ENCODE measurements at places on chromosomes 2 and 18.

DNA sequence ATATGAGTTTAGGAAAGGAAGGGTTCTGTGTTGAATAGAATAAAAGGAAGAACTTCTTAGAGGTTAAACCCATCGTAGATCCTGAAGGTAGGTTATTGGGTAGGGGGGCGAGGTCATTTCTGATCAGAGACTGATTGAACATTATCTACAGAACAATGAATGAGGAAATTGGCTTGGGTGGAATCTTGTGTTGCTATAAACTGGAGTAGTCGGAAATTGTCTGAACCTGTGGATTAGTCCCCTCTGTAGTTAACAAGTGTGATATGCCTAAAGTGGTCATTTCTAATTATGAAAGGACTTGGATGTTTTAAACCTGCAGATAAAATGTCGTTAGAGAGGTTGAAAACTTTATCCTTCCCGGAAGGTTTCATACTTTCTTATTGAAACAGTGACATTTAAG lies 42.1 kb downstream of the EML4 start:
- no peak for DNase-seq

DNA sequence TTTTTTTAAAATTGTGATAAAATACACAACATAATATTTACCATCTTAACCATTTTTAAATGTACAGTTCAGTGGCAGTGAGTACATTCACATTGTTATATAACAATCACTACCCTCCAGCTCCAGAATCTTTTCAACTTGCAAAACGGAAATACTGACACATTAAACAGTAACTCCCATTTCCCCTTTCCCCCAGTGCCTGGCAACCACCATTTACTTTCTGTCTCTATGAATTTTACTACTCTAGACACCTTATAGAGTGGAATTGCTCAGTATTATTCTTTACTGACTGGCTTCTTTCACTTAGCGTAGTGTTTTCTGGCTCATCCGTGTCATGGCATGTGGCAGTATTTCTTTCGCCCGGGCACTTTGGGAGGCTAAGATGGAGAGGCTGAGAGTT lies 32.6 kb downstream of the FASTKD2 start:
- no peak for DNase-seq

DNA sequence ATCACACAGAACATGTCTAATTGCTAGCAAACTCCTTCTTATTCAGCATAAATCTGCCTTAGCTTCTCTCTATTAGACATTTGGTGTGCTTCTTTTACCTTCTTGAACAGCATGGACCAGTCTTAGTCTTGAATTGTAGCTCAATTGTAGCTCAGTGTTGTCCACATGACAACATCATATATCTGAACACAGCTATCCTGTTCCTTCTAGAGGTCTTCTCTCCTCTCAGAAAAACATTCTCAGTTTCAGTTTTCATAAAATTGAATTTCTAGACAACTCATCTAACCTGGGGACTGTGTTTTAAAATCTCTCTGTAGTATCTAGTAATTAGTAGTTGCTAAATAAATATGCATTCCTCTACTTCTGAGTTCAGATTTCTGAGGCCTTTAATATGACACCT lies 47.6 kb downstream of the CPO start:
- no peak for DNase-seq

DNA sequence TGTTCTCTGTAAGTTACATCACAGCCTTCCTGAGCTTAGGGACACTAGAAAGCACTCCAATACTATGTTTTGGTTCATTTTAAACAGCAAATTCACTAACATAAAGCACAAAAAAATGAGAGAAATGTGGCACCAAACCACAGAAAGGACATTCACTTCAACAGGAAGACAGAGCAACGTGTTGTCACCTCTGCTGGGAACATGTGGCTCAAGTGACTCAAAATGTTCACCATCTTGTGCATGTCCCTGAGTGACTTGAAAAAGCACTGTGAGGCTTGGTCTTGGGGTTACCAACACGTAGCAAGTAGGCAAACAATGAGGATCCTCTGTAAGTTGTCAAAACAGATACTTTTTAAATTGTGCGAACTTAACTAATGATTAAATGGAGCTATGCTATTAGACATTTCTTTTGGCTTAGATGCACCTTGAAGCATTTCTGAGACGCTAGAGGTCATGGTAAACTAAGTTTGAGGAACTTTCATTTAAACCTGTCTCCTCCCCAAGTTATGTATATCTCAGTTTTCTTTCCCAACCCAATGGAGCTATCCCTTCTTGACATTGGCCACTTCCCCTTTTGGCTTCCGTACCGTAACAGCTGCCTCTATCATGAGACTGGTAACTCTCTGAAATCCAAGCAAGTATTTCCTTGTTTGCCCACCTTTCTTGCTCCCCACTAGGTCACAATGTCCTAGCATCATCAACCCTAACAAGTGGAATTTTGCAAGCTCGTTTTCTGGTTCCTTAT lies 14.0 kb upstream of the ST6GAL2 start:
- DNase-seq = no peak

DNA sequence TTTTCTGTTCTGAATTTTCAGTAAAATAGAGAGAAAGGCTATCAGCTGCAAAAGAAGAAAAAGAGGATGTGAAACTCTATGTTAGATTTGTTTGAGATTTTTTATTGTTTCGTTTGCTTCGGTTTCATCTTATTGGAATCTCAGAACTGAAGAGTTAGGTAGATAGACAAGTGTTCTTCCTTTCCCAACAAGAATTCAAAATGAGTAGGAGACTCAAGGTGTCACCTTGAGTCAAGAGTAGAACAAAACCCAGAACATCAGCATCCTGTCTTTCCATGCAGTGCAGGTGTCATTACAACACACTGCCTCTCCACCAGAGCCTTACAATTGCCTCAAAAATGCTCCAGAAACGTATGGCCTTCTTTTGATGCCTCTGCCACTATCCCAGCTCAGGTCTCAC lies 21.1 kb downstream of the NBAS start:
- no peak for DNase-seq

GRCh38 chr2:20450201-20450999 lies 3.5 kb downstream of the RHOB start:
- no peak for DNase-seq

- no peak for DNase-seq
Observed at GRCh38 chr2:86750240-86750839, 30.2 kb downstream of the RMND5A start.

DNA sequence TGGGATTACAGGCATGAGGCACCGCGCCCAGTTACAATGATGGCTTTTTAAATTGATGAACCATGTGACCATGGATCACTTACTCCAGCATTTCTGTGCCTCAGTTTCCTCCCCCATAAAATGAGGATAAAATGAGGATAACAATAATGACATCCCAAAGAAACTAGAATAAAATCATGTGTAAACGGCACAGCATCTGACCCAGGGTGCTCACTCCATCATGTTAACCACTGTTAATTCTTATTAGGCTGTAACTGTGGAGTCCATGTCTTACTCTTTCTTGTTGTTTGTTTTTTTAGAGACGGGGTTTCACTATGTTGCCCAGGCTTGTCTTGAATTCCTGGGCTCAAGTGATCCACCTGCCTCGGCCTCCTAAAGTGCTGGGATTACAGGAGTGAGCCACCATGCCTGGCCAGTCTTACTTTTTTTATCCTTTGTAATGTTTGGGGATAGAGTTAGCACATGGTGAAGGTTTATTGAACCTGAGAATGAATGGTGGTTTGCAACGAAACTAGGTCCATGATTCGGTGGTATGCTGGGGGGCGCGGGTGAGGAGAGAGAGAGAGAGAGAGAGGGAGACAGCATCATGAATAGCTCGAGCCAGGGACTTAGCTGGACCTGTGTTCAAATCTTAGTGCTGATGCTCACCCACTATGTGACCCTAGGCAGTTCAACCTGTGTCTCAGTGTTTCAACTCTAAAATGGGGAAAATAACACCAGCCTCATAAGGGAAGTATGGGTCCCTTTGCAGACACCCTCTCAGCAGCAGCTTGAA lies 52.3 kb downstream of the MYCN start:
- no peak for DNase-seq

GRCh38 chr2:52904355-52904891 lies 863.2 kb upstream of the CHAC2 start:
- no peak for DNase-seq

GRCh38 chr18:35736696-35737095 lies 155.2 kb downstream of the GALNT1 start:
- DNase-seq = no peak

- DNase-seq = no peak
Observed at GRCh38 chr2:7660816-7661215, 743.6 kb downstream of the RNF144A start.

GRCh38 chr2:11048335-11049008 lies 106.8 kb upstream of the SLC66A3 start:
- no peak for DNase-seq

DNA sequence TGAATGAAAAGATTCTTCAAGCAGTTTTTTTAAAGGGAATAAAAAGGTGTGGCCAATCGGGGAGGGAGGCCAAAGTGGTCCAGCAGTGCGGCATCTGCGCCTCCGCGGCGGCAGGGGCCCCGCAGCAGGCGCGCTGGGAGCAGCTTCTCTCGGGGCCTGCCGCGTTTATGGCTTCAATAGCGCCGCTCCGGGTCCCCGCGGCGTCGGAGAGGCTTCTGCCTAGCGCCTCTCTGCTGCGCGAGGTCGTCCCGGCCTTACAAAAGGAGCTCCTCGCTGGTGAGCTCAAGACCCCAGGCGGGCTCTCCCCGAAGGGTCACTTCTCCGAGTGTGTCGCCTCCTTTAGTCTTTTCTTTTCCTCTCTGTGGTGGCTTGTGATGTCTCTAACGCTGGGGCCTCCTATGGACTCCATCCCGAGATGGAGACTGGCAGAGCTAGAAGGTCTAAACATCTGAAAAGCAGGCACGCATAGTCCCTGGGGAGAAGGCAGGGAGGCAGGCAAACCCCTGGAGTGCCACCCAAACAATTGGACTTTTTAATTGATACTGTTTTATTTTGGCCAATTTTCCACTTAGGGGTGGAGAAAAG lies 67.1 kb downstream of the SUMO1 start:
- no peak for DNase-seq

GRCh38 chr2:75622929-75623328 lies 23.7 kb upstream of the MRPL19 start:
- no peak for DNase-seq

- no peak for DNase-seq
Observed at GRCh38 chr2:15560140-15560987, 770 bp downstream of the NBAS start.

- no peak for DNase-seq
Observed at GRCh38 chr2:40352041-40352702, 99.7 kb downstream of the SLC8A1 start.

GRCh38 chr18:59478591-59478990 lies 119.5 kb upstream of the LMAN1 start:
- no peak for DNase-seq
